ENCODE measurements at places on chromosomes 16 and 17. TPM values are rescaled to one million over a fixed set of nuclear protein-coding genes. Genes with fewer than 3 reads are reported as not detected.

- DNase-seq: peak; percentile 50
These were observed 144.9 kb downstream of the PARN start for GRCh38 chr16:14485121-14485551.

DNA sequence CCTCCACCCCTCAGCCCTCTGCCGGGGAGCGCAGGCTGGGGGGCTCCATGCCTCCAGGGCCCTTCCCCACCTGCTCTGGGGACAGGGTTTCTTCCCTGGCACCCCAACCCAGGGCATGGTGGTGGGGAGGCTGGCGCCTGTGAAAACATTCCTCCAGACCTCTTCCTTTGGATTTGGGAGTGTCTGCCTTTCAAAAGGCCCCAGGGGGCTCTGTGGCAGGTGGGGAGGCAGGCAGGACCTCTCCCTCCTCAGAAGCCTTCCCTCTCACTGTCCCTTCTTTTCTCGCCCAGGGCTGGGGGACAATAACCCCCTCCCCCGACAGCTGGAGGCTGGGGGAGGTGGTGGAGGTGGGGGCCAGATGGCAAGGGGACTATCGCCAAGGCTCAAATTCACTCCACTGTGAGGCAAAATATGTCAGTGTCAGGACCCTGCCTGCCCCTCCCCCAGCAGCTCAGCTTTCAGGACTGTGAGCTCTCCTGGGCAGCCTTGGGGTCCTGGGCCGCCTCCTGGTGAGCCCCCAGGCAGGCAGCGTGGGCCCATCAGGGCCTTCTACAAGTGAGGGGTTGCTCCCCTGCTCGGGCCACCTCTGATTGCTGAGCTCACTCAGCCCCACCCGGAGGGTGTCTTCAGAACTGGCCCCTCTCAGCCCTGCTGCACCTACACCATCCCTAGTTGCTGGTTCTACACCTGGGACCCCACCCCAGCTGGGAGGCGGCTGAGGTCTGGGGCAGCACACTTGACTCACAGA, 1.8 kb downstream of the CDH15 start:
- no peak for DNase-seq

GRCh38 chr16:10889855-10890254, 12.9 kb downstream of the CIITA start:
- DNase-seq: no peak

DNA sequence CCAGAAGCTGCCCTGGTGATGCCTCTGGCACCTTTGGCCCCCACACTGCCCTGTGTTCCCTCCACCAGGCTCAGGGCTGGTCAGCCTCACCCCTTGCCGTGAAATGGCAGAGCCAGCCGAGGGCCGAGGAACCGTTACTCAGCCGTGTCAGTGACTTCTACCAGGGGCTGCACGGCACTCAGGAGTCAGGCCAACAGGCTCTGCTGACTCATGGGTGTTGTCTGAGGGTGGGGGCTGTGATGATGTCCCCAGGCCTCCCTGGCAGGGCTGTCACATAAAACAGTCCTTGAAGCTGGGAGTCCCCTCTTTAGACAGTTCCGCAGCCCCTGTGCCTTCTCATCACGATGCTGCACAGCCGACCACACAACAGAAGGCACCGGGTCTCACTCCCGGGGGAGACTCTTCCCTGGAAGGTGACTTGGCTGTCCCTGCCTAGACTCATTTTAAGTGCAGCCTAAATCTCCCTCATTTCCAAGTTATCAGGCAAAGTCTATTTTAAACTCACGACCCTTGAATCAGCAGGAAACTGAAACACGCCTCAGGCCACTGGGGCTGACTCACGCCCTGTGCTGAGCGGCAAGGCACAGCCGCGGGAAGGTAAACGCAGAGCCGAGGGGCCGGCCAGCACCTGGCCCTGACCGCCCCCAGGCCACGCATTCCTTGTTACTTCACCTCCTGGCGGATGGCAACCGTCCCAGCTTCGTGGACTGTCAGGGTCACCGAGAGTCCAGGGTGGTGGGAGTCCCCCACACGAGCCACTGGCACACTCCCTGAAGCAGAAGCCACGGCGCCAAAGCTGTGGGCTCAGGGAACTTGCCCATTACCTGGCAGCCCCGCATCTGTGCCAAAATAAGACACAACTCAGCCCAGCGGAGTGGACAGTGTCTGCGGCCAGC, 102.6 kb downstream of the ZNF778 start:
- peak; percentile 85 for DNase-seq

DNA sequence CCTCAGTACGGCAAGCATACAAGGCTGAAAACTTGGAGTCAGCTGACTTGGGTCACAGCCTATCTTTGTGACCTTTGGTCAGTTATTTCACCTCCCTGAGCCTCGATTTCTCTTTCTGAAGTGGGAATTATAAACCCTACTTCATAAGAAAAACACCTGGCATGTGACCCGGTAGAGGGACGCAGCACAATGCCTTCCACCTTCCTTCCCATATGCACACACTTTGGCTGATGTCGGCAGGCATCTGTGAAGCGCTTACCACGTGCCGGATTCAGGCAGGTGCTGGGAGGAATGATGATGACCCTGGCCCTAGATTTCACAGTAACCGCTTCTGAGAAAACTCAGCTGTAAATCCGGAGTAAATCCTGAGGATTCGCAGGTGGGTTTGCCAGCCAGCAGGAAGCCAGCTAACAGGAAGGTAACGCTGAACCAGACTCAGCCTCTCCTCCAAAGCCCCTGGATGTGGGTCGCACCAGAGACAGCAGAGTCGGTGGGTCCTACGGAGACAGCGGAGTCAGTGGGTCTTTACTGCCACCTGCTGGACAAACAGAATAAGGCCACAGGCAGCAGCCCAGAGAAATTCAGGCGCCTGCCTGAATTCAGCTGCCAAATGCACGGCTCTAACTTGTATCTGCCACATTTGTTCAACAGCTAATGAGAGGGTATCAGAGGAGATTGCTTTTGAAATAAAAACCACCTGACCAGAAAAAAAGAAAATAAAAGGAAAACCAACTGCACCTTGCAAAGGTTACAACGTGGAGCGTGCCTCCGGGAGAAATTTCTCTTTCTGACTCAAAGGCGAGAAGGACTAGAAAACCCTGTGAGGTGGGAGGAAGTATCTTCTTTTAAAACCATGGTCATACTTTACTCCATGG, 16.6 kb downstream of the COPRS start:
- DNase-seq: peak; percentile 43

MT1H gene
- 1.4 TPM for total RNA-seq

HP gene
- 1.8 TPM for total RNA-seq
